ENCODE measurements at places on chromosomes 3 and 15. TPM values are rescaled to one million over a fixed set of nuclear protein-coding genes. Genes with fewer than 3 reads are reported as not detected.

DNA sequence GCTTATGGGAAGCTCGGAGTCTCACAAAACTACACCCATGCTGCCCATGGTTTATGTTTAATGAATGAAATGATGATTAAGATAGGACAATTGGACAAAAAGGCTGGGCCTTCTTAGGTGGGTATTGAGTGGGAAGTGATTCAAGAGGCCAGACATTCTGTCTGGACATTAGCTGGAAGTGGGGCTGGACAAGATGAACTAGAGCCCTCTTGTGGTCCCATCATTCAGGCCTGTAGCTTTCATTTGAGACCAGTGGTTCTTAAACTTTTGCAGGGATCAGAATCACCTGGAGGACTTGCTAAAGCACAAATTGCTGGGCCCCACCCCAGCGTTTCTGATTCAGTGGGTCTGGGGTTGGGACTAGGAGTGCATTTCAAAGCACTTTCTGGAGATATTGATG, 290.4 kb upstream of the CTDSPL start:
- no peaks in the 10 kb centered on the region for H3K27me3 ChIP-seq
- H3K27ac ChIP-seq, result no peak overlapping the region
- no peak overlapping the region for H3K4me3 ChIP-seq

DNA sequence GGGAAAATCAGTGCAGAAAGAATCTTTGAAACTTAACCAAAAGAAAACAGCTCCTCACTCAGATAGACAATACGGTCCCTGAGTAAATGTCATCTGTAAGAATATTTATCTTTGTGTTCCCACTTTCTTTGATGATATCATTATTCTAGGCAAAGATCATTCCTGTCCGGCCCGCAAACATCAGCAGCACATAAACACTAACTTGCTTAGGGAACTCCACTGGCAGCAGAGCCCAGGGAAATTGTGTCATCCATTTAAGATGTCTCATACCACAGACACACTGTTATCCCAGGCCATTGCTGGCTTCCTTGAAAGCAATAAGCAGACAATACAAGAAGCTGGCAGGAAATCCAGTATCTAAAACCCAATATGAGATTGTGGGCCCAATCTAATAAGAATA, 20.1 kb upstream of the CD96 start:
- no peaks in the 10 kb centered on the region for H3K36me3 ChIP-seq
- no peaks in the 10 kb centered on the region for H3K27me3 ChIP-seq
- H3K27ac ChIP-seq, result no peak overlapping the region
- no peak for DNase-seq
- no peak overlapping the region for H3K4me3 ChIP-seq

DNA sequence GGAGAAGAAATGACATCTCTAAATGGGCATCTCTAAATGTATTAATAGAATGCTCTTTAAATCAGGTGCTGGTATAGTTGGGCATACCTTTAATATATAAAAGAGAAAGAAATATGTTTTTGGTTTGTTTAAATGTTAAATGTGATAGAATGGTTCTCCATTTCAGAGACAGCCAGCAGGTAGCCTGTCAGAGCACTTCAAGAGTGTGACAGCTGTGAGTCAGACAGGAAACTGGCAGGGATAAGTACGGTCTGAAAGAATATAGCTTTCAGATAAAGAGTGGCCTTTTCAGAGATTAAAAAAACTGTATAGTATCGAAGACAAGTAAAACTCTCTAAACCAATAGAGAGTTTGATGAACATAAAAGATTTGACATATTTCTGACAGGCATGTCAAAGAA, 654.1 kb downstream of the IGSF11 start:
- no peak overlapping the region for H3K4me3 ChIP-seq
- H3K27me3 ChIP-seq, result no peaks in the 10 kb centered on the region
- no peaks in the 10 kb centered on the region for H3K36me3 ChIP-seq
- H3K4me1 ChIP-seq, result no peaks in the 10 kb centered on the region
- no peak overlapping the region for H3K27ac ChIP-seq
- DNase-seq, result no peak

DNA sequence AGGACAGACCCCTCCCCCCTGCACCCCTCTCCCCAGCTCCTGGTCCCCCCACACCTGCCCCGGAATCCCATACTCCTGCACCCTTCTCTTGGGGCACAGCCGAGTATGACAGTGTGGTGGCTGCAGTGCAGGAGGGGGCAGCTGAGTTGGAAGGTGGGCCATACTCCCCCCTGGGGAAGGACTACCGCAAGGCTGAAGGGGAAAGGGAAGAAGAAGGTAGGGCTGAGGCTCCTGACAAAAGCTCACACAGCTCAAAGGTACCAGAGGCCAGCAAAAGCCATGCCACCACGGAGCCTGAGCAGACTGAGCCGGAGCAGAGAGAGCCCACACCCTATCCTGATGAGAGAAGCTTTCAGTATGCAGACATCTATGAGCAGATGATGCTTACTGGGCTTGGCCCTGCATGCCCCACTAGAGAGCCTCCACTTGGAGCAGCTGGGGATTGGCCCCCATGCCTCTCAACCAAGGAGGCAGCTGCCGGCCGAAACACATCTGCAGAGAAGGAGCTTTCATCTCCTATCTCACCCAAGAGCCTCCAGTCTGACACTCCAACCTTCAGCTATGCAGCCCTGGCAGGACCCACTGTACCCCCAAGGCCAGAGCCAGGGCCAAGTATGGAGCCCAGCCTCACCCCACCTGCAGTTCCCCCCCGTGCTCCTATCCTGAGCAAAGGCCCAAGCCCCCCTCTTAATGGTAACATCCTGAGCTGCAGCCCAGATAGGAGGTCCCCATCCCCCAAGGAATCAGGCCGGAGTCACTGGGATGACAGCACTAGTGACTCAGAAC, 9.8 kb downstream of the MAP1A start:
- no peak overlapping the region for H3K4me3 ChIP-seq
- no peak overlapping the region for H3K27ac ChIP-seq
- no peaks in the 10 kb centered on the region for H3K27me3 ChIP-seq
- peak; percentile 76 for DNase-seq

GRCh38 chr15:98505611-98506031, 142.7 kb upstream of the IGF1R start:
- H3K36me3 ChIP-seq, result no peaks in the 10 kb centered on the region
- no peaks in the 10 kb centered on the region for H3K4me1 ChIP-seq
- H3K4me3 ChIP-seq, result no peak overlapping the region

- H3K27me3 ChIP-seq, result no peaks in the 10 kb centered on the region
- H3K27ac ChIP-seq, result peak overlapping the region; percentile 58
- H3K4me3 ChIP-seq, result no peak overlapping the region
- peaks cover 30% of the 10 kb centered on the region for H3K4me1 ChIP-seq
- H3K36me3 ChIP-seq, result no peaks in the 10 kb centered on the region
These were observed 62.9 kb upstream of the NR2E3 start for GRCh38 chr15:71747128-71748083.

DNA sequence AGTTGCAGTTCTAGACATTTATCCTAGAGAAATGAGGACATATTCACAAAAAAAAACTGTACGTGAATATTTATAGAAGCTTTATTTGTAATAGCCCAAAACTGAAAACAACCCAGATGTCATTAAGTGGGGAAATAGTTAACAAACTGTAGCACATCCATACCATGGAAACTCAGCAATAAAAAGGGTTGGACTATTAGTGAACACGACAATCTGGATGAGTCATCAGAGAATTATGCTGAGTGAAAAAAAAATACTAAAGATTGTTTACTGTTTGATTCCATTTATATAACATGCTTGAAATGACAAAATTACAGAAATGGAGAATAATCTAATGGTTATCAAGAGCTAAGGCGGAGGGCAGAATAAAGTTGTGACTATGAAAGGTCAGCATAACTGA, 59.5 kb downstream of the CPA3 start:
- H3K36me3 ChIP-seq, result no peaks in the 10 kb centered on the region
- H3K4me3 ChIP-seq, result no peak overlapping the region
- H3K27ac ChIP-seq, result no peak overlapping the region
- no peaks in the 10 kb centered on the region for H3K27me3 ChIP-seq
- DNase-seq, result no peak
- H3K4me1 ChIP-seq, result no peaks in the 10 kb centered on the region

DNA sequence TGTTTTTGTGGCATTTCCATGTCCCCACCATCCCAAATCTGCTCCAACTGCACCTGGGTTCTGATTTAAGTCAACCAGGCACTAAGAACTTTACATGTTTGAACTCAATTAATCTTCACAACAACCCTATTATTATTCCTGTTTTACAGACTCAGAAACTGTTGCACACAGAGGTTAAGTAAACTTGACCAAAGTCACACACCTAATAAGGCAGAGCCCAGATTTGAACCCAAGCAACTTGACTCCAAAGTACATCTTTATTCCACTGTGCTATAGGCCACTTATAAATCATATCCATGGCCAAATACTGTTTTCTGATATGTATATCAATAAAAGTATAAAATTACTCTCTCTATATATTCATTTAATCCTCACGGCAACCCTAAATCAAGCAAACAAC, 16.4 kb downstream of the TM4SF18 start:
- no peaks in the 10 kb centered on the region for H3K27me3 ChIP-seq
- DNase-seq, result no peak
- no peaks in the 10 kb centered on the region for H3K36me3 ChIP-seq
- no peak overlapping the region for H3K4me3 ChIP-seq
- no peak overlapping the region for H3K27ac ChIP-seq

DNA sequence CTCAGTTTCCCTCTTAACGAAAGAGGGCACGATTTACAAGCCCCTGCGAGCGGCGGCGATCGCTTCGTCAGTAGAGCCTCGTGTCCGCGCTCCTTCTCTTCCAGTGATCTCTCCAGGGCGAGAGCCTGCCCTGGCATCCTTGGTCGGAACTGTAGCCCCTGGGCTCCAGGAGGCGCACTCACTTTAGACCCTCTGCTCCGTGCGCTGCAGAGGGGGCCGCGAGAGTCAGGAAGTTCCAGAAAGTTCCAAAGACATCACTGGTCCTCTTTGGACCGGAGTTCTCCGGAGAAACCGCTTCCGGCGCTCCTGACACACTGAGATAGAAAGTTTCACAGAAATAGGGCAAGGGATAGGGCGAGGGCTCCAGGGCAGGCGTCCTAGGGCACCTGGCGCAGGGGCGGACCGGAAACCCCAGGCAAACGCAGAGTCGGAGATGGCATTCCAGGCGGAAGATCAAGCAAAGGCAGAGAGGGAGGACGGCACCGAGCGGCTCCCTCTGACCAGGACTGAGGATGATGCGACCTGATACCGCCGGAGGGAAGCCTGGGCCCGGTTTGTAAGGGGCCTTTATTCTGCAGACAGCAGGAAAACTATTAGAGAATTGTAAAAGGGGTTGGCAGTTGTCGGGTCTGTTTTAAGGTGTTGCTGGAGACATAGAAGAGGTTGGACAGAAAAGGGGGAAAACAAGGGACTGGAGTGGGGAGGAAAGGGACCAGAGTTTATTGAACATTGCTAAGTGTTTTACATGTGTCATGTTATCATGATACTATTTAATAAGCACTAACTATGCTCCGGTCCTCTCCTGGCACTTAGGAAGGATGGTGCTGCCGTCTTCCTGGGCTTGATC, 1.3 kb upstream of the CPEB1 start:
- no peaks in the 10 kb centered on the region for H3K4me1 ChIP-seq
- H3K27me3 ChIP-seq, result peaks cover 50% of the 10 kb centered on the region
- no peaks in the 10 kb centered on the region for H3K36me3 ChIP-seq
- no peak overlapping the region for H3K27ac ChIP-seq

GRCh38 chr3:190504354-190505125, 9.3 kb upstream of the IL1RAP start:
- H3K36me3 ChIP-seq, result no peaks in the 10 kb centered on the region
- no peak overlapping the region for H3K27ac ChIP-seq
- H3K4me3 ChIP-seq, result no peak overlapping the region
- H3K4me1 ChIP-seq, result no peaks in the 10 kb centered on the region
- DNase-seq, result no peak
- no peaks in the 10 kb centered on the region for H3K27me3 ChIP-seq

GRCh38 chr15:75049392-75049791, 26.0 kb downstream of the PPCDC start:
- no peaks in the 10 kb centered on the region for H3K36me3 ChIP-seq
- H3K4me1 ChIP-seq, result peaks cover 10% of the 10 kb centered on the region
- no peaks in the 10 kb centered on the region for H3K27me3 ChIP-seq

- no peak for DNase-seq
- no peaks in the 10 kb centered on the region for H3K4me1 ChIP-seq
- H3K27ac ChIP-seq, result no peak overlapping the region
- H3K27me3 ChIP-seq, result no peaks in the 10 kb centered on the region
- no peak overlapping the region for H3K4me3 ChIP-seq
These were observed 60.5 kb downstream of the SPTSSB start for GRCh38 chr3:161310649-161311423.

- no peak within 1 kb of the TSS for H3K27ac ChIP-seq
- peaks cover 7% of the 10 kb centered on the region for H3K4me1 ChIP-seq
- no peaks in the 10 kb centered on the region for H3K36me3 ChIP-seq
- peak within 1 kb of the TSS; percentile 85 for H3K4me3 ChIP-seq
- no peaks in the 10 kb centered on the region for H3K27me3 ChIP-seq
These were observed at the start of the genes OSBPL10 and ZNF860 for GRCh38 chr3:31981206-31982181. Gene OSBPL10, minus strand, starts transcription at chr3:31981262. Its CDS starts 83 bp downstream, at chr3:31981179. Gene ZNF860, plus strand, starts transcription at chr3:31981750. Its CDS starts 7,330 bp downstream, at chr3:31989080.

DNA sequence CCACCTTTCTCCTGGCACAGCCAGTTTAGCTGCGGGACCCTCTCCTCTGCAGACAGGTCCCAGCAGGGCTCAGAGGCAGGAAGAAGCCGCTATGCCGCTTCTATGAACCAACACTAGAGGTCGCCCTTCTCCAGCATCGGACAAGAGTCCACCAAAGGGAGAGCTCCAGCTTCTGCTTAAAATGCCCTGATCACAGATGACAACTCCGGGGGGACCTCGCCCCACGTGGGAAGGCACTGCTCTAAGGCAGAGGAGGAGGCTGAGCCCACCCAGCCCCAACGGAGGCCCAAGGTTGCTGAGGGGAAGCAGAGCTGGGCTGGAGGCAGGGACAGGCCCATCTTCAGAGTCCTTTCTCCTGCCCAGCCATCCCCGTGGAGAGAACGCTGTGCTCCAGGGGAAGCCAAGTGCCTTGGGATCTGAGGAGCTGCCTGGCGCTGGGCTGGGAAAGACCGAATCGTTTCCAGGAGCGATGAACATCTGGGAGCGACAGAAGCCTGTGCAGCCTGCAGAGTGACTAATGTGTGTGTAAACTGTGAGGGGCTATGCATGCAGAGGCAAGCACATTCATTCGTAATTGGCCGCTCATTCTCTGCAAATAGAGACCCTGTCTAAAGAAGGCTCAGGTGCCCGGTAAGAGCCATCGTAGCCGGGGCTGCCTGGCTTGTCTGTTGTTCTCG, 43.5 kb upstream of the BDH1 start:
- H3K36me3 ChIP-seq, result no peaks in the 10 kb centered on the region
- H3K27ac ChIP-seq, result no peak overlapping the region
- peaks cover 10% of the 10 kb centered on the region for H3K4me1 ChIP-seq
- peaks cover 2% of the 10 kb centered on the region for H3K27me3 ChIP-seq
- H3K4me3 ChIP-seq, result peak overlapping the region; percentile 65

DNA sequence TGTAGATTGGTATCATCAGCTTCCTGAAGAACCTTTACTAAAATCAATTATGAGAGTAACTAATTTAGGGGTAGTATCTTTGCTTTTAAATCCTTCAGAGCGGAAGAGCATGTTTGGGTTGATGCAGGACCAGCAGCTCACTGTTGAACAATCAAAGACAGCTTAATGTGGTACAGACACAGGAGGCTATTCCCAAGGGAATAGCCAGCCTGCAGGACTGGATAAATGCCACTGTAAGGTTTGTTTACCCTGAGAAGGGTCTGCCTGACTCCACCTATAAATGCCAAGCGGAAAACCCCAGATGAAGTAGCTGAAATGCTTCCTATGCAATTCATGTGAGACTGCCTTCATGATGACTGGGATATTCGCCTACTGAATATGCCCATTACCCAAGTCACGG, 16.0 kb upstream of the STAC start:
- no peak overlapping the region for H3K27ac ChIP-seq
- no peaks in the 10 kb centered on the region for H3K4me1 ChIP-seq
- peaks cover 2% of the 10 kb centered on the region for H3K27me3 ChIP-seq
- H3K36me3 ChIP-seq, result no peaks in the 10 kb centered on the region
- DNase-seq, result no peak

The LIPC gene
- 2.7 TPM for total RNA-seq

The CPB1 gene
- total RNA-seq, result 1.1 TPM
